ENCODE measurements at places on chromosomes 12 and 14.

- no peak for DNase-seq
These were observed 275.2 kb upstream of the GARIN6 start for GRCh38 chr12:99372257-99372920.

DNA sequence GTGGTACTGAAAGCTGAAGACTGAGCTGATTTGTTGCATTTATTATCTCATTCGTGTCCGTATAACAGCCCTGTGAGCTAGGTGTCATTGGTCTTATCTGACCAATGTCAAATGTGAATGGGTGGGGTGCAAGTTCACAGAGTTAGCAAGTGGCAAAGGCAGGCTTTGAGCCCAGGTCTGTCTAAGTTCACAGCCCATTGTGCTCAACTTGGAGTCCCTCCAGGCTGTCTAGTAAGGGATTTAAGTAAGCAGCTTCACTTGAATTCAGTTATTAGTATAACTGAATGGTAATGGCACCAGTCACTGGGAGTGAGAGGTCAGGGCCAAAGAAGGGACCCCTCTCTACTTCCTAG is 8.5 kb downstream of the C1S start:
- no peak for DNase-seq

- DNase-seq = no peak
These were observed 941.5 kb upstream of the MDGA2 start for GRCh38 chr14:48616931-48617330.

GRCh38 chr12:111409403-111409779 is 3.7 kb downstream of the SH2B3 start:
- no peak for DNase-seq

DNA sequence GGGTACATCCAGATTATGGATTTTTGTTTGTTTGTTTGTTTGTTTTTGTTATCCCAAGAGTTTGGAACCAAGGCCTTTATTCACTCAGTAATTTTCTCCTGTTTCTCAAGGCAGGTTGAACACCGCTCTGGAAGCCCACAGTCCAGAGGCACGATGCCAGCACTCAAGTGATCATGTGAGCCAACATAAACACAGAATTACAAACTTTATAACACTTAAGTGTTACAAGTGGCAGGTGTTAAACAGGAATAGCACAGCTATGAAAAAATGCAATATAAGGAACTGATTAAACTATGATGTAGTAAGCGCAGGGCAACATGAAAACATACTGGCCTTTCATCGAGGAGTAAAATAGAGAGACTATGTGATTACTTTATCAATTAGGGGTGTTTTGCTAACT is 1885.8 kb upstream of the SEL1L start:
- DNase-seq = no peak

DNA sequence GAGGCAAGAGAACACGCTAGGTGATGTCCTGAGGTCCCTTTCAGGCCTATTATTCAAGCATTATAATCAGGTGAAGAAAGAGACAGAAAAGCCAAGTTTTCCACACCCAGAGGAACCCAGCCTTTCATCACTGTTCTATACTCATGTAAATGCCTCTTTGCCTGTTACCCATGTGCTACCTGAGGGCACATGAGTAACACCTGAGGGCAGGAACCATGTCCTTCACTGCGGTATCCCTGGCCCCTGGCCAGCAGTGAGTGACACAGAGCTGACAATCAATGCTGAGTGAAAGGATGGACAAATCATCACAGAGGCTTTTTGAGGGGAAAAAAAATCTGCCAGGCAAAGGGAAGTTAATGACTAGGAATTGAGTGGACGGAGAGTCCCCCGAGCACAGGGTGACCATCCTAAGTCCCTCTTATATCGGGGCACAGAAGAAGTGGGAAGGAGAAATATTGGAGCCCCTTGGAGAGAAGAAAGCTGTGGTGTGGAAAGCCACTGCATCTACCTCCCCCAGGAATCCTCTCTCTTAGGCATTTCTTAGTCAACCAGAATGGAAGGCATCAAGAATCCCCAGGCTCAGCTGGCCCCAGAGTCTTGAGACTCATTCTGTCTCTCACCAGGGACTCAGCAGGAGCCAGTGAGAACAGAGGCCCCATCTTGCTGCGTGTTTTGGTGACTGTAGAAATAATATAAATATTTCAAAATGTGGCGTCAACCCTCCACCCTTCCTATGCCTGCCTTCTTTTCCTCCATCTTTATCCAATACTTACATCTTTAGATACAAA is 212.9 kb downstream of the DPF3 start:
- DNase-seq = no peak

GRCh38 chr14:33511851-33512640 is 438.8 kb downstream of the EGLN3 start:
- no peak for DNase-seq
